ENCODE measurements at places on chromosomes 12 and 14.

DNA sequence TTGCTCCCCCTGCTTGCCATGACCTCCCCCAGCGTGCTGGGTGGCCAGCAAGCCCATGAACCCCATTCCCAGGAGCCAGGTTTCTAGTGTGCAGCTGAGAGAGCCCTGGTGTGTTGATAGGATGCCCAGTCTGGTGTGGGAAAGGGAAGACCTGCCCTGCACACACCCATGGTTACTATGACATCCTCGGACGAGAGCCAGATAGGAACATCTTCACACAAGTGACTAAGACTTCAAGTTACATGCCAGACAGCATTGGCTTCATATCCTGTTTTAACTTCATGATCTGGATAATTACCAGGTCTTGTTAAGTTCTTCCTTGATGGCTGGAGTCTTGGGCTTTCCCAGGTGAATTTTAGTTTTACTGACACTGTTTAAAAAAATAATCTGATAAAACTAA lies 196.6 kb upstream of the EGLN3 start:
- no peak for DNase-seq

GRCh38 chr12:3727354-3727753 lies 25.6 kb downstream of the CRACR2A start:
- no peak for DNase-seq

DNA sequence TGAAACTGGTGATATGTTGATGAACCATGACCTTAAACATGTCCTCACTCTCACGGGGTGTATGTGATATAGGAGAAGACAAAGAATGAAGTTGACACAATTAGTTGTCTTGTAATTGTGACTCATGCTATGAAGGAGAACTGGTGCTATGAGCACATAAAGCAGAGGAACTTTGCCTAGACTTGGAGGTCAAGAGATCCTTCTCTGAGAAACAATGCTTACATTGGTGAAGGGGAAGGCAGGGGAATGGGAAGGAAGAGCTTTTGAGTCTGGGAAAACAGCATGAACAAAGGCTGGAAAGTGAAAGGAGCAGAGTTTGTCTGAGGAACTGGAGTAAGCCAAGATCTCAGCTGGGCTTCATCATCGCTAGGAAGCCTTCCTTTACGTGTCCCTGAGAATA lies 83.2 kb downstream of the MYRFL start:
- DNase-seq: no peak

GRCh38 chr14:36439766-36440165 lies 80.3 kb downstream of the NKX2-1 start:
- no peak for DNase-seq

DNA sequence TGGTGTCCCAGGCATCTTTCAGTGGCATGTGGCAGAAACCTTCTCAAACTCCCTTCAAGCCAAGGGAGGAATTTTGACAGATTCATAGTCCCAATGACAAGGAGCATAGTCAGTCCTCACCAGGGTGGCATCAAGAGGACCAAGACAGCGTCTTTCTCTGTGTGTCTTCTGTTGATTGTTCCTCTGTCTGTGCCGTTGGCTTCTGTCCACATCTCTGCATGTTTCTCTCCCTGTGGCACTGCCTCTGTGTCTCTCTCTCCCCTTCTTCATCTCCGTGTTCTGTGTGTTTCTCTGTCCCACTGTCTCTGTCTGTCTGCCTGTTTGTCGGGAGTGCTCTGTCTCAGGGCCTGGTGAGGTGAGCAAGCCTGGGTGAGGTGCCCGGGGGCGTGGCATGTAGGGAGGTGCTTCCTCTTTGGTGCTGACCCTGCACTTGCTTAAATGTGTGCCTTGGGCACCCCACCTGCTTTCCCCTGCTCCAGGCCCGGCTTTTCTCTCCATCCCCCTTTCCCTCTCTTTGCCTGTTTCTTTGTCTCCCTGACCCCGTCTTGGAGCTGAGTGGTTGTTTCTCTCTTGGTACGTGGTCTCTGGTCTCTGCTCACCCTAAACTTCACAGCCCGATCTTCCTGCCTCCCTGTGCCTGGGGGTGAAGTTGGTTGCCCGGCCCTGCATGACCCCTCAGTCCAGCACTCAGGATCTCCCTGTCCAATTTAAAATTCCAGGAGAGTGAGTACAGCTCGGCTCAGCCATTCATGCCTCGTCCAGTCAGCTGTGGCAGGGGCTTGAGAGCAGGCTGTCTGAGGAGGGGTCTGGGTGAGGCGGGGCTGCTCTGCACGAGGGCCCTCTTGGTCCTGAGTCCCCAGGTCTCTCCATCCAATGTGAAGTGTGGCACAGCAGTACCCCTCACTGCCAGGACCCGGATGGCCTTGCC lies 28.5 kb downstream of the JDP2 start:
- DNase-seq: no peak
